ENCODE measurements at places on chromosomes 4 and X. TPM values are rescaled to one million over a fixed set of nuclear protein-coding genes. Genes with fewer than 3 reads are reported as not detected.

GRCh38 chr4:84965553-84966381 lies 723 bp downstream of the WDFY3 start:
- no peak for DNase-seq

DNA sequence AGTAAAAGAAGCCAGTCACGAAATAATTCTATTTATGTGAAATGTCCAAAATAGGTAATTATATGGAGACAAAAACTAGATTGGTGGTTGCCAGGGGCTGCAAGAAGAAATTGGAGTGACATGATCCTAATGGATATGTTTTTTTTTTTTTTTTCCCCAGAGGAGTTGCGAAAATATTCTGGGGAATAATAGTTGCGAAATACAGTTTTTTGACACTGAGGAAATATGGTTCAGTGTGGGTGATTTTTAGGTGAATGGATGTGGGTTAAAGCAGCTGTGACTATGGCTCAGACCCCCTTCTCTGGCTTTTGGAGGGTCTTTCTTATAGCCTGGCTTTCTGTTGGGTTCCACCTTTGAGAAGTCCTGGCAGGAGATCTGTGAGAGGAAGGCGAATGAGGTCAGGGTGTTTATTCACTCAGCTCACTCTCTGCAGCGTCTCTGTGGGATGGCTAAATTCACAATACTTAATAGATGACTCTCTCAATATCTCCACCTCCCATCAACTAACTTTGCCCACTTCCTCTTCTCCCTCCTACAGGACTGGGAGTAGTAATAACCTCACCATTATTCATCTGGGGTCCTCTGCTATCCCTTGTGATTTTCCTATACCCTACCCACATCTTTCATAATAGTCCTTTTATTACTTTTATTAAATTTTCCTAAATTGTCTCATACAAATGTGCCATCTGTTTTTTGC lies 15.3 kb upstream of the RAB9B start:
- no peak for DNase-seq

DNA sequence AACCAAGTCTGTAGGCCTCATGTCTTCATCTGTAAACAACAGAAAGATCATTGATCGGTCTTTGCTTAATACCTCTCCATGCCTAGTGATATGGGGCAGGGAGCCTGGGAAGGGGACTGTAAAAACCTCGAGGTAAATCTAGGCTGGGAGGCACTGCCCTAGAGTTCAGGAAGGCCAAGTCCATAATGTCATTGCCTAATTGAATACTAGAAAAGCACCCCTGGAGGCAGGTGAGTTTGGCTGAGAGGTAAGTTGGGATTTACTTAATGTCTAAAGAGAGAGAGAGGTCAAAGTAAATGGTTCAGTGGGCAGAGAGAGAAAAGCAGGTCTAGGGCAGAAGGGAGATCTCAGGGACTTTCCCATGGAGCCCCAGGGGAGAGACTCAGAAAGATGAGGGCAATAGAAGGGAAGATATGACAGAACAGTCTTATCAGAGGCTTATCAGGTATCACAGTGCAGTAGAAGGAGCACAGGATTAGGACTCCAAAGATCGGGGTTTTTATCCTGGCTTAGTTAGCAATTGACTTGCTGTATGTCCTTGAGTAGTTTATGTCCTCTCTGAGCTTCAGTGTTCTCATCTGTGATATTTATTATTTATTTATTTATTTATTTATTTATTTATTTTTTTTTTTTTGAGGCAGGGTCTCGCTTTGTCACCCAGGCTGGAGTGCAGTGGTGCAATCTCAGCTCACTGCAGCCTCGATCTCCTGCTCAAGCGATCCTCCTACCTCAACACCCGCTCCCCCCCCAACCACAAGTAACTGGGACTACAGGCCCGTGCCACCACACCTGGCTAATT lies 85.2 kb downstream of the SLC16A2 start:
- DNase-seq = no peak

GRCh38 chr4:74364652-74365491 lies at the start of gene EREG:
EREG (plus strand) TSS chr4:74365145; CDS start chr4:74365309, 164 bp downstream.
- peak; percentile 31 for DNase-seq

GRCh38 chrX:103330681-103331288 lies 746 bp downstream of the TCEAL7 start:
- DNase-seq = no peak

DNA sequence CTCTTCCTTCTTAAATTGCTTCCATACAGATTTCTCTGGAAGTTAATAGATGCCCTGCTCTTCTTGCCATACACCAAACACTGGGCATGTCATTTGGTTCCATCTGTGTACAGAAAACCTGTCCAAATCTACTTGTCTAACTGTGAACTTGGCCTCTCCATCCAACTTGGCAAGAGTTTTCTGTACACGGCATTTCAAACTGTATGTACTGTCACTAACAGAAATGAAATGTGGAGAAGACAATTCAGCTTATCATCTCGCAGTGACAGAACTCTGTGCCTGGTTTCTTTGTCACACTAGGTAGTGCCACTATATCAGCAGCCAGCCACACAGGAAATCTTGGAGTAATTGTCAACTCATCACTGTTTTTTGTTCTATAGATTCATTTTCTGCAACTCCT lies 58.2 kb downstream of the CXXC4 start:
- no peak for DNase-seq

DNA sequence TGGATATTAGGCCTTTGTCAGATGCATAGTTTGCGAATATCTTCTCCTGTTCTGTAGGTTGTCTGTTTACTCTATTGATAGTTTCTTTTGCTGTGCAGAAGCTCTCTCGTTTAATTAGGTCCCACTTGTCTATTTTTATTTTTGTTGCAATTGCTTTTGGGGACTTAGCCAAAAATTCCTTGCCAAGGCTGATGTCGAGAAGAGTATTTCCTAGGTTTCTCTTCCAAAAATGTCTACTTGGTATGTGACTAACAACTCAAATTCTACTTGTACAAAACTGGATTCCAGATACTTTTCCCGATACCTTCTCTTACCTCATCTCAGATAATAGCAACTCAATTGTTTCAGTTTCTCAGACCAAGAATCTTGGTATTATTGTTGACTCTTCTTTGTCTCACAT lies 142.4 kb upstream of the GLRA2 start:
- no peak for DNase-seq

GRCh38 chr4:103075894-103076746 lies 441 bp downstream of the SLC9B2 start:
- DNase-seq = no peak

GRCh38 chr4:24482871-24483270 lies 101.5 kb downstream of the DHX15 start:
- no peak for DNase-seq

- DNase-seq = no peak
Observed at GRCh38 chrX:29490606-29491005, 724.8 kb upstream of the MAGEB2 start.

DNA sequence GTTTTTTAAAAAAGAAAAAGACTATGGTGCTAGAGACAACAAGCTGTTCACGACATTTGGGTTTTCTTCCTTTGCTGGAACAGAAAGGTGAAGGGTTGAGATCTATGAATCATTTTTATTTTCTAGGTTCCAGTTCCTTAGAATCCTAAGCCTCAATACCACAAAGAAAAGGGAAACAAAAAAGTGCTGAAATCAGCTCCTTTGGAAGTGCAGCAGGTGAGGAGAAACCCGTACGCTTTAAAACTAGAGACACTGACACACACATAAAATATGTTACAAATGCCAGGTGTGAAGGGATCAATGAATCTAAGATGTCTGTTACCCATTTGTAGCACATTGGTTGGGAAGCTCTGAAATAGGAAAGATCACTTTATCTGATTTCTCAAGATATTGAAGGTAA lies 125.2 kb downstream of the AREG start:
- DNase-seq = no peak

DNA sequence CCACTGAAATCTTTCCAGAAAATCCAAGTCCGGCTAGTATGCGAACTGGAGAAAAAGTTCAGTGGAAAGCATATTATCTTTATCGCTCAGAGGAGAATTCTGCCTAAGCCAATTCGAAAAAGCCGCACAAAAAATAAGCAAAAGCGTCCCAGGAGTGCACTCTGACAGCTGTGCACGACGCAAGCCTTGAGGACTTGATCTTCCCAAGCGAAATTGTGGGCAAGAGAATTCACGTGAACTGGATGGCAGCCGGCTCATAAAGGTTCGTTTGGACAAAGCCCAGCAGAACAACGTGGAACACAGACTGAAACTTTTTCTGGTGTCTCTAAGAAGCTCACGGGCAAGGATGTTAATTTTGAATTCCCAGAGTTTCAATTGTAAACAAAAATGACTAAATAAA lies 34.4 kb downstream of the STX18 start:
- DNase-seq = no peak

DNA sequence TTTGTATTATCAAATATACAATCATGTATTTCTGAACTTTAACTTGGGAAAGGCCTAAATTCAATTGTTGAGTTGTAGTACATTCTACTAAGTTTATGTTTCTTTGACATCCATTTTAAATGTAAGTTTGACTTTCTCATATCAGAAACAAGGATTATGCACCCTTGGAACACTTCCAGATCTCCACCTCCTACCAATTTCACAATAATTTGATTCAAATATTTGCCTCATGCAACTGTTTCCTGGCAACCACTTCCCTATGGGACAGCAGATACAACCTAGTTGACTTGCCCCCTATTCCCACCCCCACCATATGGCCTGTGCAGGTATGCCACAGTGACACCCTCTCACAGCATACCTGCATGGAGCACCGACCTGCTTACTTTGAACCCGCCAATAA lies 506.4 kb upstream of the PABPC4L start:
- no peak for DNase-seq

DNA sequence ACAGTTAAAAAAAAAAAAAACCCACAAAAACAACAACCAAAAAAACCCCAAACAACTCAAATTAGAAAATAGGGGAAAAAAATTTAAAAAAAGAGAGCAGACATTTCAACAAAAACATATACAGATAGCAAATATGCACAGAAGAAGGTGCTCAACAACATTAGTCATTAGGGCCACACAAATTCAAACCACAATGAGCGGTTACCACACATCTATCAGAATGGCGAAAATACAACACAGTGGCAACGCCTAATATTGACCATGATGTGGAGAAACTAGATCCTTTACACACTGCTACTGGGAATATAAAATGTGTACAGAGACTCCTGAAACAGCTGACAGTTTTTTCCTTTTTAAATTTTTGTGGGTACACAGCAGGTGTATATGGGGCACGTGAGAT lies 19.4 kb downstream of the LYAR start:
- no peak for DNase-seq

GRCh38 chrX:111262086-111262485 lies 8.2 kb downstream of the CAPN6 start:
- peak; percentile 0 for DNase-seq

DNA sequence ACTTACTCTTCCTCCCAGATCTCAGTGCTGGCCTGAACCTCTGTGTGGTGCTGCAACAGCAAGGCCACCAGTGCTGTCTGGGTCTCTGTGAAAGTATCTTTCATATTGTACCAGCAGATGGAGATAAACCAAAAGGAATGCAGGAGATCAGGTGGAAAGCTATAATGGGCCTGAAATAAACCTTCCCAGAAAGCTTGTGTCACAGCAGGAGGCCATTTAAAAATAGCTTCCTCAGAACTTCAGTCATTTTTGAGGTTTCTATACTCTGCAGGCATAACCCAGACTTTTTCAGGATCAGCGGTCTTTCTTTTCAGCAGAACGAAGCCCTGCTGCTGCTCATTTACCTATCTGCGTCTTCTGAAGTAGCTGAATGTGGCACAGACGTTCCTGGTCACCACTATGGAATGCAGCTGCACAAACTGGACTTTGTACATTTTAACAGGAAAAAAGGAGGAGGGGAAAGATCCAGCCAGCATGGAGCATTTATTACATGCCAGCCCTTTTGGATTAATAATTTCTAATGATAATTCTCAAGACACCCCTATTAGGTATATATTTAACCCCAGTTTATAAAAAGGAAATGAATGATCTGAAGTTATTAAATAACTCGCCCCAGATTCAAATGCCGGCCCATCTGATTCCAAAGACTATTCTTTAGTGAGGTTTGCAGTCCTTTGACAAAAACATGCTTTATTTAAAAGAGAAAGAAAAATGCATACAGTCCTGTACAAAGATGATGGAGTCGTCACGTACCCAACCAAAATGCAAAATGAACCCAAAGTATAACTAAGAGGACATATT lies 119.7 kb downstream of the NFKB1 start:
- DNase-seq = peak; percentile 47

GRCh38 chrX:147174591-147174990 lies 360.0 kb upstream of the CXorf51A start:
- DNase-seq = no peak

DNA sequence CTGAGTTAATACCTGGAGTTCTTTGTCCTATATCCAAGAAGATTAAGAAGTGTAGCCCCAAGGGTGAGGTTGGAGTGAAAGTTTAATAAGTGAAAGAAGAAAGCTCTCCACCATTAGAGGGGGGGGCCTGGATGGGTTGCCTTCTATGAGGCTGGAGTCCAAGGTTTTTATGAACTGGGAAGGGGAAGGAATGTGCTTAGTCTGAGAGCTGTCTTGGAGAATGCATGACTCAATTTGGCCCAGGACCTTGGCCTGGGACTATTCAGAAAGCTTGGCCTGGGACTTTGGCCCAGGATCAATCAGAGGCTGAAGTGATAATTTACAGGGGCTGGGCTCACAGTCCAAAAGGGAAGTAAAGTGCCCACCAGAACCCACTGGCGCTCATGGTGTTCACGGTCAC lies 1049.0 kb upstream of the GRIA3 start:
- no peak for DNase-seq

DNA sequence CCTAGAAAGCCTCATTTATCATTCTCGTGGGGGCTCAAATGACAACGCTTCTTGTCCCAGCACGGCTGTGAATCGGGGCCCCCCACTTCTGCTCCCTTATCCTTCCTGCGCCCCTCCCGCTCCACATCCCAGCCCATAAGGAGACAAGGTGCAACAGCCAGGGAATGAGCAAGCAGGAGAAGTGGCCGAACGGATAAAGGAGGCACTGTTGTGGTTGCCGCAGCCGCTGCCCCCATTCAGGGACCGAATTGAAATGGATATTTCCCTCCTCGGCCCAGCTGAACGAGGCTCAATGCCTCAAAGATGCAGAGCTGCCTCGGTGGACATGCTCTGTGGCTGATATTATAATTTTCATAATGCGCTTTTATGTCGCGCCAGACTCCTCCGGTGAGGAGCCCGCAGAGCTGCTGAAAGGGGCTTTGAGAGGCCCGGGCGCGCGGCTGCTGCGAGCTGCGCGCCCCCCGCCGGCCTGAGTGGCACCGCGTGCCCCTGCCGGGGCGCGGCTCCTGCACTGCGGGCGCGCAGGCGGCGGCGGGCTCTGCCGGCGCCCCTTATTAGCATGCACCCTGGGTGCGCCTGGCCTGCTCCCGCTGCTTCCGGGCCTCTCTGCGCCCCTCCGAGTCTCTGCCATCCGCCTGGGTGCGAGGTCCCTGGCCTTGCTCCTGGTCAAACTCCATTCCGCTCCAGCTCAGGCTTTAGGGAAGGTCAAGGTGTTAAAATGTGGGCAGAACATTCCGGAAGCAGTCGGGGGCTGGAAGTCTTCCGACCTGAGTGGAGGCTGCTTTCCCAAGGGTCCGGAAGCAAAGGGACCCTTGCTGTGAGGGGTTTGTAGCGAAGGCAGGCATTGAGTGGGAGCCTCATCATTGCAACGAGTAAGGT lies 68.2 kb upstream of the TMEM33 start:
- DNase-seq = no peak

GRCh38 chrX:120499301-120500072 lies 30.4 kb upstream of the LAMP2 start:
- no peak for DNase-seq

- DNase-seq = no peak
Observed at GRCh38 chr4:53889326-53890055, 174.9 kb downstream of the CHIC2 start.

Gene MND1
- polyA plus RNA-seq = 0.44 TPM

Gene CEP44
- polyA plus RNA-seq = 5.9 TPM

Gene CCDC120
- 0.49 TPM for polyA plus RNA-seq

Gene ASMT
- not detected for polyA plus RNA-seq

Gene POF1B
- polyA plus RNA-seq = not detected

Gene SLC6A14
- polyA plus RNA-seq = not detected

Gene ASB9
- 0.33 TPM for polyA plus RNA-seq

Gene CDX4
- not detected for polyA plus RNA-seq

Gene IGFBP7
- polyA plus RNA-seq = 1,691 TPM

Measured in BJ (cell line).